Left renal cortex interstitium (tissue), 4 donors: ENCODE measurements at places on chromosomes 13 and 19. TPM values are rescaled to one million over a fixed set of nuclear protein-coding genes. Genes with fewer than 3 reads are reported as not detected.

The CEACAM4 gene
- 0.11 TPM for polyA plus RNA-seq

The KLC3 gene
- 2.3 TPM for polyA plus RNA-seq

The PEX11G gene
- 8.1 TPM for polyA plus RNA-seq

The REEP6 gene
- 12.5 TPM for polyA plus RNA-seq

The ZNF560 gene
- 0.78 TPM for polyA plus RNA-seq

The PRR36 gene
- 12.5 TPM for polyA plus RNA-seq

The CERS1 gene
- polyA plus RNA-seq = 6.7 TPM

The COX7A1 gene
- polyA plus RNA-seq = 20.9 TPM

The GPR183 gene
- 2.4 TPM for polyA plus RNA-seq

The RNASEH2A gene
- polyA plus RNA-seq = 45.7 TPM

The RNF113B gene
- 0.10 TPM for polyA plus RNA-seq

The KLK2 gene
- polyA plus RNA-seq = not detected

The CDX2 gene
- not detected for polyA plus RNA-seq

The MEGF8 gene
- polyA plus RNA-seq = 39.4 TPM

The GAPDHS gene
- polyA plus RNA-seq = not detected

The CCNA1 gene
- polyA plus RNA-seq = 1.1 TPM

DNA sequence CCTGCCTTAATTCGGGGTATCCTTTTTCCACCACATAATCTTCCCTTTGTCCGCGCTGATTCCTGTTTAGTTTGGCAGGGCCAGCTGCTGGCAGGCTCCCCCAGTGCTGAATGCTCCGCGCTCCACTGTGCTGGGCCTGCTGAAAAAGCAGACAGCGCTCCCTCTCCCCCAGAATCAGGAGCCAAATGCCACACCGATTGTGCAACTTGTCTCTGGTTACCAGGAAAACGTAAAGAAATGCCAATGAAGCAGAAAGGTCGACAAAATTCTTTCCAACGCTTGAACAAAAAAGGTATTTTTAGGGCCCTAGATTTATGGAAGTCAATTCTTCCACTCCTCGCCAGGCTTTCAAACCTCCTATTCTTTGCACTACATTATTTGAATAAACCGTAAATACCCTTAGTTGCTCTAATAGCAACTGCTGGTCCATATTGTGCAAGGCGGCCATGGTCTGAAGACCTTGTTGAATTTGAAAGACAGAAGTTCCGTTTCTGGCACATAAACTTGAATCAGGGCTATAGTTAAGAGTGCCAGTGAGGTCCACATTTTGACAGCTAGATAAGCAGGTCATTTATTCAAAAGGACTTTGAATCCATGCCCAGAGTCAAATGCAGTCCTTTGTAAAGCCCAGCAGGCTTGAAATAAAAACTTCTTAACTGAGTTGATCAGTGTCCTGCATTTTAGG is 206.7 kb upstream of the RFC3 start:
- DNase-seq = no peak

DNA sequence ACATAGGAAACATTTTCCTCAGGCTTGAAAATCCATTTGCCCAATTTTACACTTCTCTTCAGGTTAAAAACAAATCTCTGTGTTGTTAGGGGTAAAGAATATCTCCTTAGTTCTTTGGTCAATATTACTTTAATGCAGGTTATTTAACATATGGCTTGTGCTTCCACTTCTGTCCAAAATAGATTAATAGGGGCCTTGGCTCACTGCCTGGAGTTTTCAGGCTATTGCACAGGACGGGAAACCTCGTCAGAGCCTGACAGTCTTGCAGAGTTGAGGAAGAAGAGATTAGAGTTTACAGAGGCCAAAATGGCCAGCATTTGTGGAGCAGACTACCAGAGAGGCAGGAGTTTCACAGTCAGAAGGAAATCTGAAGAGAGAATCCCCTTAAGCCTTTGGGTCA is 863.9 kb upstream of the GPC6 start:
- peak; percentile 21 for DNase-seq

- DNase-seq = peak; percentile 9
Measured at GRCh38 chr19:41144403-41144802, 30.2 kb downstream of the CYP2F1 start.

DNA sequence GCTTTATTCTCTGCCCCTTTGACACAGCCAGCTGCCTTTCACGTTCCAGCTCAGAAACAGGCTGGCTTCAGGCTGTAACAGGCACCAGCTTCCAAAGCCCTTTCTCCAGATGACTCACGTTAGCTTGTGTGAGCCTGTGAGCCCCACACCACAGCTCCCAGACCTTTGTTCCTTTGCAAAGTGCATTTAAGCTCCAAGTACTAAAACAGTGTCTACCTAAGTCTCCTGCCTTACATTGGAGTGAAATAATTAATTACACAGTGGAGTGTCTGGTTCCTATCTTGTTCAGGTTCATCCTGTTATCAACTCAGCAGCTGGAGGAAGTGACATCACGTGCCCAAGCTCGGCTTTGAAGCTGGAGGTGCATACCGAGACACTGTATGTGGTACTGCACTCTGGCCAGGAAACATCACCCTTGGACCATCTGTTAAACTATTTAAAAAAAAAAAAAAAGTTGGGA is 475.8 kb downstream of the FOXO1 start:
- DNase-seq = no peak

DNA sequence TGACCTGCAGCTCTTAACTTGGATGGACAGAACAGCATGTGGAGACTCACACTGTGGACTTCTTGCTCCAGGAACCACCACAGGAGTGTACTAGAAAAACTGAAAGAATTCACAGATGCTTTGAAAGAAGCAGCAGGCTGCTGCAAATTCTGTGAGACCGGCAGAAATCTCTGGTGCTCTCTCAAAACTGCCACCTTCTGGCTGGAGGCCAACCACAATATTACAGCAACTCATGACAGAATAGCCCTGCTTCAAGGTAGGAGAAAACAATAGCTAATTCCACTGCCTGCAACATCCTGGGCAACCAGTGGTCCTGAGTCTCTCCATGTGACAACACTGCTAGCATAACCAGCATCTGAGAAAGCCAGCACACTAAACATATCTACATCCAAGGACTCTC is 26.9 kb downstream of the CDK8 start:
- DNase-seq = no peak

GRCh38 chr19:38691938-38692457 is 44.5 kb downstream of the ACTN4 start:
- no peak for DNase-seq

GRCh38 chr19:56101095-56101494 is 20.0 kb downstream of the ZNF787 start:
- DNase-seq = no peak

- DNase-seq = no peak
Measured at GRCh38 chr19:30649934-30650614, 277.9 kb downstream of the ZNF536 start.

- DNase-seq = no peak
Measured at GRCh38 chr19:19043481-19043880, 10.1 kb downstream of the ARMC6 start.

GRCh38 chr13:57740719-57741118 is 109.2 kb downstream of the PCDH17 start:
- no peak for DNase-seq

GRCh38 chr19:2058570-2059421 is 7.8 kb upstream of the MKNK2 start:
- DNase-seq = no peak

- DNase-seq = no peak
Measured at GRCh38 chr13:89584058-89584620, 1763.3 kb upstream of the MIR17HG start.

DNA sequence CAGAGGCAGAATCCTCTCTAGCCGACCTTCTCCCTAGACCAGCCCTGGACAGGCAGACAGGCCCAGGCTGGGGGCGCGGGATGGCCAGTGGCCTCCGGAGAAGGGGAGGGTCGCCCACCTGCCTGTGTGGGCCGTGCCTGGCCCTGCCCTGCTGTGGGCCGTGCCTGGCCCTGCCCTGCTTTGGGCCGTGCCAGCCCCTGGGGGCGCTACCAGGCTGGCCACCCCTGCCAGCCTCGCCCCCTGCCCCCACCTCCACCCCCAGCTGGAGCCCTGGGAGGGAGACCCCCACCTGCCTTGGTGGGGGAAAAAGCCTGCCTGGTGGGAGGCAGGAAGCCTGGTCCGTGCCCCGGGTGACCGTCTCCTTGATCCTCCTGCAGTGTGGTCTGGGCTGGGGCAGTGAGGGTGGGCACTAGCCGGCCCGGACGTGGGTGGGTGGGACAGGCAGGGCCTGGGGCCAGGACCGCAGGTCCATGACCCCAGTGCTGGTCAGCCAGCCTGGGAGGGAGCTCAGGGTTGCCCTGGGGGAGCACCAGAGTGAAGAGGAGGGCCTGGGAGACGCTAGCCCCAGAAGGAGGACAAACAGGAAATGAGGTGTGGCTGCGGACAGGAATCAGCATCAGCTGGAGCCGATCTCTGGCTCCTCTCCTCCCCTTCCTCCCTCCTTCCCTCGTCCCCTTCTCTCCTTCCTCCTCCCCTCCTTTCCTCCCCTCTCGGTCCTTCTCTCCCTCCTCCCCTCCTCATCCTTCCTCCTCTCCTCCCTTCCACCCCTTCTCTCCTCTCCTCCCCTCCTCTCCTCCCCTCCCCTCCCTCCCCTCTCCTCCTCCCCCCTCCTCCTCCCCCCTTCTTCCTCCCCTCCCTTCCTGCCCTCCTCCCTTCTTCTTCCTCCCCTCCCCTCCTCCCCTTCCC is 5.1 kb upstream of the MKNK2 start:
- DNase-seq = no peak

GRCh38 chr13:46644816-46645215 is 91.8 kb downstream of the LRCH1 start:
- no peak for DNase-seq

DNA sequence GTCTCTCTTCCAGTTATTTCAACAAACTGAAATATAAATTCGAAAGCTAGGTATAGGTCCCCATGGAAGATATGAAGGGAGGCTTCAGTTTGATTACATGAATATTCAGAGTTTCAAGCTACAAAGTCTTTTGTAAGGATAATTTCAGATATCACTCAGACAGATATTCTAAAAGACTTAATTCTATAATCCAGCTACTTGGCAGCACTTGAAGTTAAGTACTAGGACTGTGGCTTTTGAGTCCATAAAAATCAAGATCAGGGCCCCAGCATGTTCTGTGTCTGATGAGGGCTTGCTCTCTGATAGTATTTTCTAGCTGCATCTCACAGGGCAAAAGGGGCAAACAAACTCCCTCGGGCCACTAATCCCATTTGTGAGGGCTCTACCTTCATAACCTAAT is 160.6 kb upstream of the IRS2 start:
- DNase-seq = no peak

GRCh38 chr13:44972956-44973581 is 16.2 kb downstream of the NUFIP1 start:
- no peak for DNase-seq

GRCh38 chr19:58009666-58010301 is 7.2 kb upstream of the ZNF606 start:
- peak; percentile 87 for DNase-seq

DNA sequence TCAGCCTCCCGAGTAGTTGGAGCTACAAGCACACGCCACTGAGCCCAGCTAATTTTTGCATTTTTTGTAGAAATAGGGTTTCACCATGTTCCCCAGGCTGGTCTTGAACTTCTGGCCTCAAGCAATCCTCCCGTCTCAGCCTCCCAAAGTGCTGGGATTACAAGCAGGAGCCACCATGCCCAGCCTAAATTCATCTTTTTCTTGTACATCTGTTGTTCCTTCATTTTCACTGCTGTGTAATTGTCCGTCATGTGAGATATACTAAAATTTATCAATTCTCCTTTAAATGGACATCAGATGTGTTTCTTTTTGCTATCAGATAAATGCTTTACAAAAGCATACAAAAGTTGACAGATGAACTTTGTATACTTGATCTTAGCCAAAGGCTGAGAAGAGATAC is 22.9 kb downstream of the DYRK1B start:
- no peak for DNase-seq

DNA sequence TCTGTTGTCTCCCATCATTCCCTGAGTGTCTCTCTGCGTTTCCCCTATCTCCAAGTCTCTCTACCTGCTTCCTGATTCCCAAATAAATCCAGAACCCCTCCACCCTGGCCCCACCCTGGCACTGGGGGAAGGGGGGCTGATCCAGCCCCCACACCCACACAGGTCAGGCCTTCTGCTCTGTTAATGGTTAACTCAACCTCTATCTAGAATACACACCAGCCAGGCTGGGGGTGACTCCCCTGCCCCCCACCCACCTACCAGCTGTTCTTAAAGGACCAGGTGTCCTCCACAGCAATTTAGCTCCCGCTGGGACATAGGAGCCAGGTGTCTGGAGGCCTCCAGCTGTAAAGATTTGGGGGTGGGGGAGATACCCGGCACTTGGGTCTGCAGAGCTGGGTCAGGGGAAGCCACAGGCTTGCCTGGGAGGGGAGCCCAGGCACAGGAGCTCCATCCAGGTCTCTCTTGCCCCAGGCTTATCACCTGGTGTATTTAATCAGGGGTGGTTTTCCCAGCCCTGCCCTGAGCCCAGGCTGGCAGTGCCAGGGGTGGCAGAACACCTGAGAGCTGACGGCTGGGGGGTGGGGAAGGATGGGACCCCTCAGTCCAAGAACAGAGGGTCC is 3.9 kb downstream of the IRF2BP1 start:
- no peak for DNase-seq

DNA sequence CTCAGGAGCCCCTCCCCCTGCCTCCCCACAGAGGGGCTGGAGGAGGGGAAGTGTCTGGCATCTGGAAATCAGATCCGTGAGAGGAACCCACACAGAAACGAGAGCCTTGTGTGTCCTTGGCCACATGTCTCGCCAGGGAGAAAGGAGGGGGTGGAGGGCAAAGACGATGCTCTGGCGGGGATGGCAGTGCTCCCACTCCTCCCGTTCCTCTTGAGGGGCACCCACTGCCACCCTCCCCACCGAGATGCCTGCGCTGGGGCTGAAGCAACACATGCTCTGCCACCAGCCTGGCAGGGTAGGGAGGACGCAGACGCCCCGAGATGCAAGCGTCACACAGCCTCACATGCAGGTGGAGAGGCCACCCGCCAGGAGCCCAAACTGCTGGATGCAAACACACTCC is 2.8 kb downstream of the ADGRL1 start:
- DNase-seq = no peak

DNA sequence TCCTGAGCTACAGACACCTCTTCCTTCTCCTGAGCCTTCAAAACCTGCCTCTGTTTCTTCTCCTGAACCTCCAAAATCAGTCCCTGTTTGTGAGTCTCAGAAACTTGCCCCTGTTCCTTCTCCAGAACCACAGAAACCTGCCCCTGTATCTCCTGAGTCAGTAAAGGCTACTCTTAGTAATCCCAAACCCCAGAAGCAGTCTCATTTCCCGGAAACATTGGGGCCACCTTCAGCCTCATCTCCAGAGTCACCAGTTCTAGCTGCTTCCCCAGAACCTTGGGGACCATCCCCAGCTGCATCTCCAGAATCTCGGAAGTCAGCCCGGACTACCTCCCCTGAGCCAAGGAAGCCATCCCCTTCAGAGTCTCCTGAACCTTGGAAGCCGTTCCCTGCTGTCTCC is 10.0 kb downstream of the CHAMP1 start:
- no peak for DNase-seq

GRCh38 chr19:43752287-43752875 is 2.4 kb downstream of the SMG9 start:
- no peak for DNase-seq

- DNase-seq = no peak
Measured at GRCh38 chr13:22108283-22108942, 437.5 kb downstream of the FGF9 start.

- no peak for DNase-seq
Measured at GRCh38 chr19:45363861-45364459, 6.4 kb downstream of the ERCC2 start.

GRCh38 chr13:49584771-49585182 is 581 bp downstream of the RCBTB1 start:
- DNase-seq = no peak

GRCh38 chr13:91375116-91375729 is 23.2 kb upstream of the GPC5 start:
- no peak for DNase-seq
